HS-5 (cell line): ENCODE measurements at places on chromosomes 16 and 17.

- DNase-seq = no peak
These were observed 330.7 kb upstream of the ASIC2 start for GRCh38 chr17:33623841-33624240.

GRCh38 chr17:20179041-20179440, 169.9 kb downstream of the SPECC1 start:
- no peak for DNase-seq

GRCh38 chr17:17382971-17383370, 79.8 kb downstream of the NT5M start:
- DNase-seq = no peak

- no peak for DNase-seq
These were observed 15.5 kb downstream of the MXRA7 start for GRCh38 chr17:76695059-76695831.

DNA sequence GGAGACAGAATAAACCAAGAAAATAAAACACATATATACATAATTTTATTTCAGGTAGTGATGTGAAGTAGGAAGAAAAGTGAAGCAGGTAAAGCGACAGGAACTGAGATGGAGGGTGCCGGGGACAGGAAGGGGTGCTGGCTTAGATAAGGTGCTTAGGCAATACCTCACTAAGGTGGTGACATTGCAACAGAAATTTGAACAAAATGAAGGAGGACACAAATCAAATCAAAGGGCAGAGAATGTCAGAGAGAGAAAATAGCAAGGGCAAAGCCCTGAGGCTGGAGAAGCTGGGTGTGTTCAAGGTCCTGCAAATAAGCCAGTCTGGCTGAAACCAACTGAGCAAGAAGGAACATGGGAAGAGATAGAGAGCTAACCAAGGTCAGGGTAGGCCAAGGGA, 5.0 kb upstream of the CDYL2 start:
- no peak for DNase-seq

- DNase-seq = no peak
These were observed at the start of gene DPEP1 for GRCh38 chr16:89613231-89613953. DPEP1 (plus strand) TSS chr16:89613642; CDS start chr16:89630411, 16,769 bp downstream.

- no peak for DNase-seq
These were observed 1.6 kb downstream of the ACLY start for GRCh38 chr17:41917192-41917591.

GRCh38 chr16:67919622-67920221, 11.9 kb downstream of the CTRL start:
- no peak for DNase-seq

DNA sequence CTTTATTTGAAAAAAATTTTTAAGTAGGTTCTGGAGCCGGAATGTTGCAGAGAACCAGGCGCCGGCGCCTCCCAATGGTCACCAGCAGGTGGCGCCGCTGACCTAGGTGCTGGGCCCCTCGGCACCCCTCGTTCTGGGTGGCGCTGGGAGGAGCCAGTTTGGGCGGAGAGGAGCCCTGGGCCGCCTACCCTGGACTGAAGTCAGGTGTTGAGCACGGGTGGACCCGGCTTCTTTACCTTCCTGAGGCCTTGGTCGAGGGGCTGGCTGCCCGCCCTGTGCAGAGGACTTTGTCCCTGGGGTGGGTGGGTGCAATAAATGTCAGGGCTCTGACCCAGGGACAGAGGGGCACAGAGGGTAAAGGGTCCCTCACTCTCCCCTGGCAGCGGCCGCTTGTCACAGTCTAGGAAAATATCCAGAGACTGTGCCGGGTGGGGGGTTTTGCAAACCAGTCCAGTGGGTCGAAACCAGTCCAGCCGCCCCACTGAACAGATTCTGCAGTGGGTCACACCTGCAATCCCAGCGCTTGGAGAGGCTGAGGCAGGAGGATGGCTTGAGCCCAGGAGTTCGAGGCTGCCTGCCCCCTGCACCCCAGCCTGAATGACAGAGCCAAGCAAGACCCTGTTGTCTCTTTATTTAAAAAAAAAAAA, 30.1 kb upstream of the TNFRSF13B start:
- peak; percentile 22 for DNase-seq

GRCh38 chr17:3474212-3474611, 1.6 kb upstream of the ASPA start:
- no peak for DNase-seq

DNA sequence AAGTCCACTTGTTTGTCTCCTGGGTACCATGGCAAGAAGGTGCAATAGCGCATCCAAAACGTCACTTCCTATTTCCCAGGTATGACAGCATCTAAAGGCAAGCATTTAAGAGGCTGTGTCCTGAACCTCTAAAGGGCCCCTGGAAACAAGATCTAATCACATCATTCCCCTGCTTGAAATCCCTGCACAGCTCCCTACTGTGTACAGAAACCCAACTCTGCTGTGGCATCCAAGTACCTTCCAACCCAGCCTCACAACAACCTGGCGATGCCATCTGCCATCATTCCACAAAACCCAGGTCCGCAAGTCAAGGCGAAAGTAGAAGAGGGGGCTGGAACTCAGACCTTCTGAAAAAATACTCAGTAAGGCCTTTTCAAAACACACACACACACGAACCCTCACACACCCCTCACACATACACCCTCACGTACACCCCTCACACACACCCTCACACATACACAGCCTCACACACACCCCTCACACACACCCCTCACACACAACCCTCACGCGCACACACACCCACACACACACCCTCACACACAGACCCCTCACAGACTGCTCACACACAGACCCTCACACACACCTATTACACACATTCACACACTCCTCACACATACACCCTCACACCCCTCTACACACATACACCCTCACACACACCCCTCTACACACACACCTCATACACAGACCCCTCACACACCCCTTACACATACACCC, 24.5 kb downstream of the C17orf67 start:
- no peak for DNase-seq

DNA sequence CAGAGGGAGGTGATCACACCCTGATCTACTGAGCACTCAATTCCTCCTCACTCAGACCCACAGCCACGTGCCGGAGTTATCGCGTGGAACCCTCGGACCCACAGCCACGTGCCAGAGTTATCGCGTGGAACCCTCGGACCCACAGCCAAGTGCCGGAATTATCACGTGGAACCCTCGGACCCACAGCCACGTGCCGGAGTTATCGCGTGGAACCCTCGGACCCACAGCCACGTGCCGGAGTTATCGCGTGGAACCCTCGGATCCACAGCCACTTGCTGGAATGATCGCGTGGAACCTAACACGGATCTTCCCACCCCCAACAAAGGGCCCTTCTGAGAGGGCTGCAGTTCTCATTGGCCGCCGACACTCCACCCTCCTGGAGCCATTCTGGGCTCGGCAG, 97.7 kb downstream of the PGS1 start:
- no peak for DNase-seq

DNA sequence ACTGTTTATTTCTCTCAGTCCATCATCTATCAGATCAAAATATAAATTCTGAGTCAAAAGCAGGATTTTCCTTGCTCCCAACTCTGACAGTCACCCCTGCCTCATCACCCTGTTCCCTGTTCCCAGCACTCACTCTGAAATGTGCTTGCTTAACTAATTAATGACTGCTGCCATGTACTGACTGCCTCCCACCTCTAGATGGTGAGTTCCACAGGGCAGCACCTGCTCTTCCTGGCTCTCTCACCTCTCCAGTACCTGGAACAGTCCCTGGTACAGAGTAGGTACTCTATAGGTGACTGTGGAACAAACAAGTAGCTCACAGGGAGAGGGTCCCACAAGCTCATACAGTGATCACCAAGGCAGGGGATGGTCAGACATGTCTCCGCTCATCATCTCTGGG, 114.3 kb upstream of the C16orf82 start:
- no peak for DNase-seq

DNA sequence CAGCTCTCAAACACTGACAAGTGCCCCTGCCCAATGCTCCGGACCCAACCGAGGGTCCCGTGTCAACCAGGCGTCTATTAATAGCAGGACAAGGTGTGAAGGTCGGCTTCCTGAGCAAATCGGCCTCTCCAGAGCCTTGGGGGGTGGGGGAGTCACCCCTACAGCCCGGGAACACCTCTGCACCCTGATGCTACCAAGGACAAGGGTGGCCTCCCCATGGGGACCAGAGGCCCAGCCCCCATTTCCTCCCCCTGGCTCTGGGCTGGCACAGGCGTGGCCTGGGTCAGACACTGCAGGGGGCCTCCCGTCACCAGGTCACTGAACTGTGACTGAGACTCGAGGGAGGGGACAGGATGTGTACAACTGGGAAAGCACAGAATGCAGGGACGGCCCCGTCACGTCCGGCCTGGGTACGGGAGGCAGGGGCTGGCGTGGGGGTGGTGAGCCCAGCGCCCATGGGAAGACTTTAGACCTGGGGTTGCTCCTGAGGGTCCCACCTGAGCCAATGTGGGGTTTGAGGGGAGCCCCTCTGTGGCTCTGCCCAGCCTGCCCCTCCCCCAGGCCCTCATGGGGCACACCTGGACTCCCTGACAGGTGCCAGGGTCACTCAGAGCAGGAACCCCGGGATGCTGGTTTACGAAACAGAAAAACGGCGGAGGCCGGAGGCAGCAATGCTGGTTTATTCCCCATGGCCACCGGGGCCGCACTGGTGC, 579 bp upstream of the CYBA start:
- no peak for DNase-seq

GRCh38 chr17:64024781-64025731, 4.6 kb upstream of the ICAM2 start:
- DNase-seq = no peak

GRCh38 chr17:61200339-61200715, 199.3 kb upstream of the TBX2 start:
- DNase-seq = no peak

- DNase-seq = no peak
These were observed 745 bp downstream of the PYY start for GRCh38 chr17:43952724-43953666.

DNA sequence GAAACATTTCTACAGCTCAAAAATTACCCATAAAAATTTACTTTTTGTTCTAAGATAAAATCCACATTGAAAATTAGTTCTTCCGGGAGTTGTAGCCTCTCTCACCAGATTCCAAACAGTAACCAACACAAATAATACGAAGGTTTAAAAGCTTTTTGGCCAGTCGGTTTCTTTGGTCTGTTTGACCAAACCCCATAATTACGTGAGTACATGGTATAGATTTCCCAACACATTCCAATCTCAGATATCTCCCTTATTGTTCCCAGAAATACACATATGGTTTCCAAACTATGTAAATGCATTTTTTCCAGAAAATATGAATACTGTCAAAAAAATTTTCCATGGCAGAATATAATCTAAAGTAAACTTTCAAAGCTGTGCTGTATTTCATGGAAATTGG, 722.0 kb downstream of the KCNJ2 start:
- peak; percentile 8 for DNase-seq

DNA sequence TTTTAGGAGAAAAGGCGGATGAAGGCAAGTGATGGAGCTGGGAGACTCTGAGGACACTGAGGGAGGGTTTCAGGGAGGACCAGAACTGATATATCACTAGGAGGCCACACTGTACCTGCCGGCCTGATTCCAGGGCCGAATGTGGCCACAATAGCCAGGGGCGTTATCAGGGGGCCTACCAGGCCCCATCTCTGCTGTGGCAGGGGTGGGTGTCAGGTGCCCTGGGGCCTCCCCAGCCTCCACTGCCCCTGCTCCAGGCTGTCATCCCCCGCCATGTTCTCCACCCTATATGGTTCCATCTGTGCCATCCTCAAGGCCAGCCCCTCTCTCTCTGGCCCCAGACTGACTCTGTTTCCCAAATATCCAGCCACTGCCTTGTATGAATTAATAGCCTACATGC, 246.5 kb downstream of the GSG1L start:
- DNase-seq = no peak

DNA sequence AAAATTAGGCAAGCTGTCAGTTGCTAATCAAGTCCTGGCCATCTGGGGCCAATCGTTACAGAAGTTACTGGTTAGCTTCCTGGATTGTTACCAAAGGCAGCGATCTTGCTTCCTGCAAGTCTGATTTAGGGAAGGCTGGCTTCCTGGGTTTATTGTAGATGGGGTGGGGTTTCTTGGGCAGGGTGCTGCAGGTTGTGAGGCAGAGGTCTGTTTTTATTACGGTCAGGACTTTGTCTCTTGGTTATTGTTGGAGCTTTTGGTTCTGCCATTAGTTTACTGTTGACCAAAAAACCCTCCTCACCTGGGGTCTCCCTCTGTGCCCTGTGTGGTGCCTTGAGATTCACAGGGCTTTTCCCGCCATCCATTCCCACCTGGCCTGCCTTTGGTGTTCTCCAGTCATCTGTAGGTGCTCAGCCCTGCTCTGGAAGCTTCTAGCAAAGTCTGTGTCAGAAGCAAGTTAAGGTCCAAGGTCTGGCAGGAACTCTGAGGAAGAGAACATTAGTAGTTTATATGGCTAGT, 36.9 kb downstream of the SLC47A1 start:
- no peak for DNase-seq

GRCh38 chr17:34219405-34219804, 35.7 kb upstream of the CCL2 start:
- DNase-seq = no peak

- no peak for DNase-seq
These were observed 33.9 kb upstream of the CDRT4 start for GRCh38 chr17:15501282-15501681.

DNA sequence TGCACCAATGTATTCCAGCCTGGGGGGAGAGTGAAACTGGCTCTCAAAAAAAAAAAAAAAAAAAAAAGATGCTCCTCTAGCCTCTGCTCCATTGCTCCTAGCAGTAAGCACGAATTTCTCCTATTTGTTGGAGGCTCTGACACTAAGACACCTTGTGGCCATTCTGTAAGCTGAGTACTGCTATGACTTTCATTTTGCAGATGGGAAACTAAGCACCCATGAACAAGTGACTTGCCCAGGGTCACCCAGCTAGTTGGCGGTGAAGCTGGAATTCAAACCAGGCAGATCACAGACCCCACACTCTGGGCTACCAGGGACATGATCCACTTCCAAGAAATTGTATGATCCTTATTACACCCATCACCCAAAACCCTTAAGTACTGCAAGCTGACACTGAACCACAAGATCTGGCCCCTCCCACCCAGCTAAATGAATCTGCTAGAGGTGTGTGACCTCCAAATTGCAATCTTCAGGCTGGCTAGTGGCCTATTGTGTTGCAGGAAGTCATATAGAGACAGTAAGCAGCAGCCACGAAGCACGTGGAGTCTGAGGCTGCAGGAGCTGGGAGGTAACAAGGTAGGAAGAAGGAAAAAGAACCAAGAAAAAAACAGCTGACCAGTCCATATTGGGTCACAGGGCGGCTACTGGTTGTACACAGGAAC, 209.4 kb downstream of the XYLT1 start:
- DNase-seq = no peak

DNA sequence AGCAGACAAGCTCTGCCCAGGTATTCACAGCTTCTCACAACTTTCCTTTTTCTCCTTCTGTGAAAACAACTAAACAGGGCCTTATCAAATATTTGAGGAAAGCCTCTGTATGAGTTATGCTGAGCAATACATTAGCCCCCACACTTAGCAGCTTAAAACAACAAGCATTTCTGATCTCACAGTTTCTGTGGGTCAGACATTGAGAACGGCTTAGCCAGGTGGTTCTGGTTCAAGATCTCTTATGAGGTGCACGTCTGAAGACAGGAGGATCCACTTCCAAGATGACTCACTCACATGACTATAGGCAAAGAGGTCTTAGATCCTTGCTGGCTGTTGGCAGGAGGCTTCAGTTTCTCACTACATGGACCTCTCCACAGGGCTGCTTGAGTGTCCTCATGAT, 181.4 kb upstream of the WSCD1 start:
- no peak for DNase-seq
